NAMALWA (cell line): ENCODE measurements at places on chromosomes 7 and 10.

DNA sequence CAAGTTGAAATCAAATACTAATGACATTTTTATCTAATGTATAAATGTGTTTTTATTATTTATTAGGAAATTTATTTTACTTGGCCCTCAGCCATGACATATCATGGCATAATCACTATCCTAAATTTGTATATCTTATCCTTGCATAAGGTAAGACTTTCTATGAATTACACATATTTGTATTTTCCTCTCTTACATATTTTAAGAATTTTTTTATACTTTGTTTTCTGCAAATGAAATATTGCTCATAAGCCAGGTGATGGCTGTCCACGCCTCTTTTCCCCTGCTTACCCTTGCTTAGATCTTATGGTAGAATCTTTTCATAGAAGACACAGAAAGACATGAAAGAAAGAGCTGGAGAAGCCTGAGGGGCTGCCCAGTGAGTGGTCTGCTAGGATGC, 48.2 kb downstream of the IKZF1 start:
- no peak for DNase-seq

DNA sequence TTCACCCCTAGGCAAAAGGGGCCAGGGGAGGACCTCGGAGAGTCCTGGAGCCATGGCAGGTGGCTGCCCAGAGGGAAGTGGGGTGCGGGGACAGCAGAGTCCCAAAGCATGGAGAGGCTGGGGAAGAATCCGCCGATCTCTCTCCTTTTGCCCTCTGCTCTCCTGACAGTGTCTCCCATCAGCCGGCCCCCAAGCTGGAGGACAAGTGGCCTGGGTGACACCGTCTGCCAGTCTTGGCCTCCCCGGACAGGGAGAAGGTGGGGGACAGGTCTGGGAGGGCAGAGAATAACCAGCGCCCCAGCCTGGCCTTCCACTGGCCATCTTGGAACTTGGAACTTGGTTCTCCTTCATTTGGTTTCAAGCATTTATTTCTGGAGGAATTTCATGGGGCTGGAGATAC, 77.9 kb downstream of the CAMK1D start:
- DNase-seq = no peak

DNA sequence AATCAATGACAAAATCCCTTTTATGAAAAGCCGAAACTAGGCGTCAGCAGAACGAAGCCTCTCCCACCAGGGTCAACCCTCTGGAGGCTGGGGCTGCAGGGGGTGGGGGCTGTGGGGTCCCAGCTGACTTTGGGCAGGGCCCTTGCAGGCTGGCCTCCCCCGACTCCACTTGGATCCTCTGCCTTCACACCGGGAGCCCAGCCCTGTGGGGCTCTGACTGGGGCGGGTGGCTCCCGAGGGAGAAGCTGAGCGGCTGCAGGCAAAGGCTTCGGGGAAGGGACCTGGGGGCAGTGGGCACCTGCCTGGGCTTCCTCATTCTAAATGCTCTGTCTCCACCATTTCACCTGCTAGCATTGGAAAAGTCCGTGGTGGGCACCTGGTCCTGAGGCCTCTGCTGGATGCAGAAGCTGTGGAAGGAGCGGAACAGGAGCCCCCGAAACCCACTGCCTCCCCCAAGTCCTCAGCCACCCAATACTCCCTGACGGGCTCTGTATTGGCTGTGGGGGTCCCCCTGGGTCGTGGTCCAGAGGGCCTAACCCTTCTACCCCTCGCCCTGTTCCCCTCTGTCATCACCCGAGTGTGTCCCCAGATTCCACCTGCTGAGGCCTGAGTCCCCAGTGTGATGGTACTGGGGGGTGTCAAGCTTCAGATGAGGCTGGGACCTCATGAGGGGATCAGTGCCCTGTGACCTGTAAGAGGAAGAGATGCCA, 108.6 kb downstream of the DNAJB6 start:
- no peak for DNase-seq

DNA sequence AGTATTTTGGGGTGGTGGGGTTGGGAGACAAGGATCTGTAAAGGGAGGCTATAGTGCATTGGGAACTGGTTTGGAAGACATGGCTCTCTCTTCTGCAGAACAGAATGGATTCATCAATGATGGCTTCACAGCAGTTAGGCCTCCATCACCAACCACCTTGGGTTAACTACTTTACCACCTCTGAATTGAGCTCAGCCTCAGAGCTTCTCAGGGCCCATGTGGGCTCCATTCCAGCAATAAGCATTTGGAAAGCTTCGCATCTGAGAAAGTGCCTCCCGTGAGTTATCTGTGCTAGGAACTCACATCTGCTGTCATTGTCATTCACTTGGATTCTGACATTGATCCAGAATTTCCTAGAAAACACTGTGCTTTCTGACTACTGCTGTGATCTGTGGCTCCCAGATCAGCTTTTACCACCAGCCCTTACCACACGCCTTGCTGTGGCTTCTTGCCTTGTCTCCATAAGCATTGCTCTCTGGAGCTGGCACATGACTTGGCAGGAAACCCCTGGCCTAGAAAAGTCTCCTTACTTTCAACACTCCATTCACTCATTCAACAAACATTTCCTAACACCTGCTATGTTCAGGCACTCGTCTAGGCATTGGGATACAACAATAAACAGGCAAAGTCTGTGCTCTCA, 70.7 kb upstream of the ADO start:
- no peak for DNase-seq

DNA sequence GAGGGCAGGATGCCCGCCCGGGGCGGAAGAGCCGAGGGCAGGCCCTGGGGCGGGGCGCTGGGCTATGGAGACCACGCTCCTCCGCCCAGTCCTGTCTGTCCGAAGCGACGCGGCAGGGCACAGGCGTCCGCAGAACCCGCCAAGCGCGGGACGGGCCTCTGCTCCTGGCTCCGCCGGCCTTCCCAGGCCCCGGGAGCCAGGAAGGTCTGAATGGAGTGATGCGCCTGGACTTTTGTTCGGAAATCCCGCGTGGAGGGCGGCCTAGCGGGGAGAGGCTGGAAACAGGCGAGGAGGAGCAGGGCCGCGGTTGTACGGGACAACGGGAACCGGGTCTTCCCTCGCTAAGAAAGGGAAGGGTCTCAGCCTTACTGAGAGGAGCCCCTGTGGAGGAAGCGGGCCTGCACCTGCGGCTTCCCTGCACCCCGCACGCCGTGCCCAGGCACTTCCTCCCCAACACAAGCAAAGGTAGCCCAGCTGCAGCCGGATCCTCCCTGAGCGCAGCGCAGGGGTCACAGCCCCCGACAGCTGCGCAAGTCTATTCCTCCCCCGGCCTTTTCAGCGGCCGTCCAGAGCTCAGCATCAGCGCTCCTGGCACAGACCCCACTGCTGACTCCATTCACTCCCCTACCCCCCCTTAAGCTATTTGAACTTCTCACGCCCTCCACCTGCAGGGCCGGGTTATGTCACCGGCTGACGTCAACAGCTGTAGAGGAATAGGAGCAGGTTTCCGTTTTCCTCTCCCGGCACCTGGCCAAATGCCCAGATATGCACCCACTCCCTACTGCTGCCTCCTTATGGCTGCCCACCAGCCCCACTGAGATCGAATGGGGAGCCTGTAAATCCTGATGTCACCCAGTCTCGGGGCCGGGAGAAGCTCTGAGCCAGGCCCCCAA, 143.2 kb upstream of the RET start:
- no peak for DNase-seq

DNA sequence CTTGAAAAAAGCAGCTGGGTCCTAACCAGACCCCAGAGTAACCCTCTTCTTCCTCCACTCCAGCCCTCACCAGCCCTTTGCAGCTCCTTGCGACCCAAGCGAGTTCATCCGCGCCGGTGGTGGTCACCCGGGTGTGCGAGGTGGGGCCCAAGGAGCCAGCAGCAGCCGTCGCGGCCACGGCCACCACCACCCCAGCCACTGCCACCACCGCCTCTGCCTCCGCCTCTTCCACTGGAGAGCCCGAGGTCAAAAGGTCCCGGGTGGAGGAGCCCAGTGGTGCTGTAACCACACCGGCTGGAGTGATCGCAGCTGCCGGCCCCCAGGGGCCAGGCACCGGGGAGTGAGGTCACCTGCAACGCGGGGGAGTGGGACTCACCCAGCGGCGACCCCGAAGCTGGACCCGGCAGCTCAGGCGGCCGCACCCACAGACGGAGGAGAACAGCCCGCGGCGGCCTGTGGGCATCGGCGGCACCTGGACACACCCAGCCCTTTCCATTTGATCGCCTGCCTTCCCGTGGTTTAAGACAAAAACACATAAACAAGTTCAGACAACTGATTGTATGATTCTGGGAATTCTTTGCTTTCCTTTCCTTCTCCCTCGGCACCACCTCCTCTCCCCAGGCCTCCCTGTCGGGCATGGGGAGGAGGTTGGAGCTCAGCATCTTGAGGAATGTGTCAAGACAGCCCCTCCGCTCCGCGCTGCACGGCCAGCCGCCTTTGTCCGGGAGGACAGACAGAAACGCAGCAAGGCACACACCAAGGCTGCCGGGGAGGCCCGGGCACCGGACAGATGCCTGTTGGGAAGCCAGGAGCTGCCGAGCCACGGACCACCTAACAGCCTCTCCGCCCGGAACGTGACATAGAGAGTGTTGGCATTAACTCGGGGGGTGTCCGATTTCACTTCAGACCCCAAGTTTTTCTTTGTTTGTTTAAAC, 13.0 kb upstream of the AP5Z1 start:
- DNase-seq = no peak

GRCh38 chr7:29478226-29478625, 85.4 kb upstream of the PRR15 start:
- DNase-seq = no peak

DNA sequence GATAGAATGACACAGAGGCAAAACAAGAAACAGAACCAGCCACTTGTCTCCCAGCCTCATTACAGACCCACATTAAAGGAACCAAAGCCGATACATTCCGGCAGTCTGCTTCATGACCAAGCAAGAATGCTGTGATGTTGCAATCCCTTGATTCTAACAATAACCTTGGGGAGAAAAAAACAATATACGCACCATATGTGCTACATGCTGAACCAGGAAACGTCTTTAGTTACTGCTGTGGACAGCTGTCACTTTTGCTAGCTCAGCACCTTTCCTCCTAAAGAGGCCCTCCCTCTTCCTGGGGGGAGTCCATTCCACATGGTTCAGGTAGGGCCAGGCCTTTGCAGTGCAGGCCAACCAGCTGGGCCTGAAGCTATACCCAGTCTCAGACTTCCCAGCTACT, 79.1 kb downstream of the PRTFDC1 start:
- DNase-seq = no peak

- DNase-seq = no peak
Measured at GRCh38 chr10:74969093-74969492, 142.4 kb upstream of the SAMD8 start.

- no peak for DNase-seq
Measured at GRCh38 chr7:50466815-50467585, 16.9 kb upstream of the FIGNL1 start.

DNA sequence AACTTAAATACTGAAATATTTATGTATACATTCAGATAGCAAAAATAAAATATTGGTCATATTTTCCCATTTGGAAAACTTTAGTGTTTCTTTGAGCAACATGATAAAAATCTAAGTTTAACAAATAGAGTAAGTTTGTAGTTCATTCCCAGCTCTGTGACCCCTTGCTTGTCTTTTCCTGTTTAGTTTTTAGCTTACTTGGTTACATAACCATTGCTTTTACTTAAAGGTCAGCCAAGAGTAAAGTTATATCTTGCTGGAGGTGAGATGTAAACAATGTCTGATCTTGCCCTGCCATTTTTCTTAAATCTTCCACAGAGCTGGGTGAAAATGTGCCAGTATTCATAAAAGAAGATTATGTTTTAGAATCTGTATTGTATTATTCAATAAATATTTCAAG, 46.7 kb upstream of the MDFIC start:
- DNase-seq = no peak

GRCh38 chr10:60488111-60488669, 98.5 kb upstream of the ANK3 start:
- DNase-seq = no peak

DNA sequence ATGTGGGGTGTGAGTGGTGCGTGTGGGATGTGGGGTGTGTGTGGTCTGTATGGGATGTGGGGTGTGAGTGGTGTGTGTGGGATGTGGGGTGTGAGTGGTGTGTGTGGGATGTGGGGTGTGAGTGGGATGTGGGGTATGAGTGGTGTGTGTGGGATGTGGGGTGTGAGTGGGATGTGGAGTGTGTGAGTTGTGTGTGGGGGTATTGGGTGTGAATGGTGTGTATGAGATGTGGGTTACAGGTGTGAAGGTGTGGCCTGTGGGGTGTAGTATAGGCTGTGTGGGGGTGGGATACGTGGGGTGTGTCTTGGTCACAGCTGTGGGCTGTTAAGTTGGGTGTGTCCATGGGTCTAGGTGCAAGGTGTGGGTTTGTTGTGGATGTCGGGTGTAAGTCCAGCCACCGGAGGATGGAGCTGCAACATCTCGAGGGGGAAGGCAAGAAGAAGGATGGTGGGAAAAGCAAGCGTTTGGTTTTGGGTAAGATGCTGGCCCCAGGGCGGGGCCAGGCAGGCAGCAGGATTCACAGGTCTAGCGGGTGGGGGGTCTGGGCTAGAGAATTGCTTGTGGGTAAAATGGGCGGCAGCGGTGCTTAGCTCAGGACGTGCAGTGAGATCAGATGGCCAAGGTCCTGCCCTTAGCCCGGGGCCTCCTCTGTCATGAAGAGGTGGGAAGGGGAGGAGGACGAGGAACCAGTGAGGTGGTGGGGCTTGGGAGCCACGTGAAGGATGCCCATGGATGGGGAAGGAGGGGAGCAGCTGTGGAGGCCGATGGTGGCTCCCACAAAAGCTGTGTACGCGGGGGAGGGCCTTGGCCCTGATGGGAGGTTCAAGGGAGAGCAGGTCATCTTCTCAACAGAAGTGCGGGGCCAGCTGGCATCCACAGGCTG, 60.1 kb downstream of the CFAP46 start:
- DNase-seq = no peak

GRCh38 chr10:102033787-102034186, 22.2 kb downstream of the ARMH3 start:
- no peak for DNase-seq

GRCh38 chr10:100508691-100509150, 10.9 kb downstream of the SEC31B start:
- peak; percentile 80 for DNase-seq

DNA sequence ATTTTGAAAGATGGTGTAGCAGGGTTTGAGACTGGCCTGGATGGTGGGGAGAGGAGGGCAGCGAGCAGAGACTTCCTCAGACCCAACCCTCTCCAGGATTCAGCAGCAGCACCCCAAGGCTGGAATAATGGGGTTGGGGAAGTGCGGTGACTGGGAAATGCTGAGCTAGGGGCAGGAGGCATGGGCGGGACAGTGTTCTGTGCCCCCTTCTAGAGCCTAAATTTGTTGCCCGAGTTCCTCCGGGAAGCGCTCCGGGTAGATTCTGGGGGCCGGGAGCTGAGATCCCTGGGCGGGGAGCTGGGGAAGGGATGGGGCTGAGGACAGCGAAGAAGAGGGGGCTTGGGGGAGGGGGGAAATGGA, at the start of gene CHAT:
Gene CHAT, plus strand, starts transcription at position 156 of the 360 bp plus-strand sequence. Its CDS starts 153 bp downstream, at position 309.
- DNase-seq = no peak

DNA sequence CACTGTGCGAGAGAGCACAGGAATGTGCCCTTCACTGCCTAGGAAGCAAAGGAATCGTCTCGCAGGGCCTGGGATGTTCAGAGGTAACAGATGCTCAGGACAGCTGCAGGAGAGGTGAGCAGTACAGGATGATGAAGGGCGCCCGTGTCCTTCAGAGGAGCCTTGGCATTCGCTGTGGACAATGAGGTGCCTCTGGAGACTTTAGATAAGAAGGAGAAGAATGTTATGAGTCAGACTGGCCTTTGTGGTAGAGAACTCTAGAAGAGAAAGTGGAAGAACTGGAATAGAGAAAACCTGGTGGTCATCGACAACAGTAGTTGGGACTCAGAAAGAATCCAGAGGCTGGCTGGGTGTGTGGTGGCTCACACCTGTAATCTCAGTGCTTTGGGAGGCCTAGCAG, 64.4 kb upstream of the LEP start:
- no peak for DNase-seq

- DNase-seq = no peak
Measured at GRCh38 chr7:85927226-85927625, 716.5 kb upstream of the GRM3 start.

- no peak for DNase-seq
Measured at GRCh38 chr7:73433924-73434700, 534 bp downstream of the FZD9 start.
